Adrenal gland (tissue), 19 donors: ENCODE measurements at places on chromosomes 13 and 19. TPM values are rescaled to one million over a fixed set of nuclear protein-coding genes. Genes with fewer than 3 reads are reported as not detected.
A peak's percentile ranks its signal among the peaks of the same experiment; 100 is the strongest.

DNA sequence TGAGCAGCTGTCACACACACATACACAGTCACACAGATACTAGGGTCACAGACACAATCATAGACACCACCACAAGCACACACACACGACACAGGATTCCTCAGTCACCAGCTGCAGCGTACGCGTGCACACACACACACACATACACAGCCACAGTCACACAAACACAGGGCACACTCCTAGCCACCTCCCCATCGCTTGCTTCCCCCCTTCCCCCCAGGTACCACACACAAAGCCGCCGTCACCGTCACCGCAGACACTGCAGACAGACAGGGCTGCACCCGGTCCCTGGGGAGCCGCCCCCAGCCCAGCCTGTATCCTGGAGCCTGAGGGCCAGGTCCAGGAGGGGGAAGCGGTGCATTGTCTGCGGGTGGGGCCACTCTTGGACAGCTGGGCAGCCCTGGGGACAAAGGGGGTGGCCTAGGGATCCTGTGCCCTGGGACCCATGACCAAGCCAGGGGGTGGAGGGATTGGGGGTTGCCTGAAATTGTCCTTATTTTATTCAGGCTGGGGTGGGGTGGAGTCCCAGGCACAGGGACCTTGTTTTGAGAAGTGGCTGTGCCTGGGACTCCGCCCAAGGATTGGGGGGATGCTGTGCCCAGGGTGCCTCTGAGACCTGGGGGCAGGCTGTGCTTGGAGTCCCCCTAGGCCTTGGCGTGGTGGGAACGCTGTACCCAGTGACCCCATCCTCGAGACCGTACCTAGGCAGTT lies 957 bp downstream of the NUMBL start:
- DNase-seq, result no peak

- no peak for DNase-seq
Observed at GRCh38 chr19:37995346-37995745, 88.3 kb downstream of the SIPA1L3 start.

GRCh38 chr19:48716562-48717291 lies 2.8 kb downstream of the MAMSTR start:
- DNase-seq, result peak; percentile 65

GRCh38 chr19:49896863-49897621 lies at the start of gene IL4I1:
Gene IL4I1 (minus strand): TSS chr19:49896887. CDS start chr19:49896160, 727 bp downstream.
- no peak for DNase-seq

DNA sequence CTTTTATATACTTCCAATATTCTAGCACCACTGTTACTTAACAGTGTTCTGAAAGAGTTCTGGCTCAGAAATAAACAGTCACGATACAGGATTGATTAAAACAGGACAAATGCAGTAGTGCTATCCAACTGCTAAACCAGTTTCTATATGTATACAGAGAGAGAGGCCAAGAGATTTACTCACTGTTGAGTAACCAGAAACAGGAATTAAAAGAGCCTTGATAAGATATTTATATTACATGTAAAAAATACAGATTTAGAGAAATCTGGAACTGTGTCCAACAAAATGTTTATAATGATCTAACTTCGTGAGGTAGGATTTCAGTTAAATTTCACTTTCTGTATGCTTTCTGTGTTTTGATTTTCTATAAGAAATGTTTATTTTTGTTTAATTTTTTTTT lies 116.6 kb downstream of the CDK8 start:
- DNase-seq, result no peak

GRCh38 chr13:77391475-77391874 lies 64.6 kb upstream of the MYCBP2 start:
- no peak for DNase-seq

DNA sequence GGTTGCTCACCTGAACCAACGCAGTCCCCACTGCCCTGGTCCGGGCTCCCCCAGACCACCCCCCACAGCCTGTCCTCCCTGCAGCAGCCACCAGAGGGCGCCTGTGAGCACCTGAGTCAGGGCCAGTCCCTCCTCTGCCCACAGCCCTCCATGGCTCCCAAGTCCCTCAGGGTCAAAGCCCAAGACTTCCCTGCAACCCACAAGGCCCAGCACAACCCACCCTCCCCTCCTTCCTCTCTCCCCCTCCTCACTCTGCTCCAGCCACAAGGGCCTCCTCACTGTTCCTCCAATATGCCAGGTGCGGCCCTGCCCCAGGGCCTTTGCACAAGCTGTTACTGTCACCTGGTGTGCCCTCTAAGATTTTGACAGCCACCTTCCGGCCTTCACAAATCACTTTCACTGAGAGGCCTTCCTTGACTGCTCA lies 10.9 kb downstream of the GNA15 start:
- DNase-seq, result no peak

GRCh38 chr13:32443111-32443510 lies 15.2 kb upstream of the N4BP2L1 start:
- DNase-seq, result peak; percentile 10

DNA sequence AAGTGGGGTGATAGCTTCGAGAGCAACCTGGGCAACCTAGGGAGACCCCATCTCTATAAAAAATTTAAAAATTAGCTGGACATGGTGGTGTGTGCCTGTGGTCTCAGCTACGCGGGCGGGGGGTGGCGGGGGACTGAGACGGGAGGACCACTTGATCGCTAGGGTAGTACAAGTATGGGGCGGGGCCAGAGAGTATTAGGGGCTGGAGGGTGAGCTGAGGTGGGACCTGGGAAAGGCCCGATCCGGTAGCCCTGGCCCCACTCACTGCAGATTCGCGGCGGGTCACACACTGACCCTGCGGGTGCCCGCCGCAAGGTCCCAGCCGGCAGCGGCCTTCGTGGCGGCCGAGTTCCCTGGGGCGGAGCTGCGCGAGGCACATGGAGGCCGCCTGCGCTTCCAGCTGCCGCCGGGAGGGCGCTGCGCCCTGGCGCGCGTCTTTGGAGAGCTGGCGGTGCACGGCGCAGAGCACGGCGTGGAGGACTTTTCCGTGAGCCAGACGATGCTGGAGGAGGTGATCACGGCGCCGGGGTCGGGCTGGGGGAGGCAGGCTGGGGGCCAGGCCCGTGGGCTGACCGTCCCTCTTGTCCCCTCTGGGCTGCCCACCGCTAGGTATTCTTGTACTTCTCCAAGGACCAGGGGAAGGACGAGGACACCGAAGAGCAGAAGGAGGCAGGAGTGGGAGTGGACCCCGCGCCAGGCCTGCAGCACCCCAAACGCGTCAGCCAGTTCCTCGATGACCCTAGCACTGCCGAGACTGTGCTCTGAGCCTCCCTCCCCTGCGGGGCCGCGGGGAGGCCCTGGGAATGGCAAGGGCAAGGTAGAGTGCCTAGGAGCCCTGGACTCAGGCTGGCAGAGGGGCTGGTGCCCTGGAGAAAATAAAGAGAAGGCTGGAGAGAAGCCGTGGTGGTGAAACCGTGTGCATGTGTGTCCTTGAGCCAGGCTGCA lies 2.0 kb upstream of the ARHGAP45 start:
- DNase-seq, result peak; percentile 65

DNA sequence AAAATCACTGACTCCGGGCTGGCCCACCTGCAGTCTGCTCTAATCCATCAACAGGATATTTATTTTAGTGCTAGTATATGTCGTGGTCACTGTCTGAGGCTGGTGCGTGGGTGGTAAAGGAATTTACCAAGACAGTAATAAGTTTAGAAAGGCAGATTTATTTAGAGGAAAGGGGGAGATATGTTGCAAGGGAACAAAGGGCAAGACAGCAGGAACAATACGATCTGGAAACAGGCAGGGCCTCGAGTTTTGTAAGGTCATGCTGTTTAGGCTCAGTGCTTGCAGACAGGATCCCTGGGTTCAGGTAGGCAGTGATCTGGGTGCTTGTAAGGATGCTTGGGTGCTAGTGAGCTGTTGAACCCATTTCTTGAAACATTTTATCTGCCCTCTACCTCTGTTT lies 748.2 kb upstream of the SLITRK5 start:
- no peak for DNase-seq

DNA sequence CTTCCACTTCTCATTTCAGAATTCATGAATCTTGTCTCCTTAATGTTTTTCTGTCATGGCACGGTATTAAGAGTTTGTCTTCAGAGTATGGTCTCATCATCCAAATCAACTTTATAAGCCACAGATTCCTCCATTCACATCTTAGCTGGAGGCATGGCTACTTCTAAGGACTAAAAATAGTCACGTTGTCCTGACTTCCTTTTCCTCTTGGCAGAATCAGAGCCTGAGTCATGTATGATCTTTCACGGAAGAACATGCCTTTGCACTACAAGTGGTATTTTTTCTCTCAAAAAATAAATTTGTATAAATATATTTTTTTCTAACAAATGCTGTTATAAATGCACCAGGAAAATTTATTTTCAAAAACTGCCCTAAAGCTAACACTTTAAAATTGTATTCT lies 71.4 kb downstream of the ALOX5AP start:
- no peak for DNase-seq

GRCh38 chr19:2050349-2050990 lies 574 bp downstream of the MKNK2 start:
- peak; percentile 61 for DNase-seq

- no peak for DNase-seq
Observed at GRCh38 chr13:43472339-43472738, 314.4 kb downstream of the ENOX1 start.

GRCh38 chr13:71871844-71872243 lies 4.8 kb upstream of the DACH1 start:
- DNase-seq, result no peak

DNA sequence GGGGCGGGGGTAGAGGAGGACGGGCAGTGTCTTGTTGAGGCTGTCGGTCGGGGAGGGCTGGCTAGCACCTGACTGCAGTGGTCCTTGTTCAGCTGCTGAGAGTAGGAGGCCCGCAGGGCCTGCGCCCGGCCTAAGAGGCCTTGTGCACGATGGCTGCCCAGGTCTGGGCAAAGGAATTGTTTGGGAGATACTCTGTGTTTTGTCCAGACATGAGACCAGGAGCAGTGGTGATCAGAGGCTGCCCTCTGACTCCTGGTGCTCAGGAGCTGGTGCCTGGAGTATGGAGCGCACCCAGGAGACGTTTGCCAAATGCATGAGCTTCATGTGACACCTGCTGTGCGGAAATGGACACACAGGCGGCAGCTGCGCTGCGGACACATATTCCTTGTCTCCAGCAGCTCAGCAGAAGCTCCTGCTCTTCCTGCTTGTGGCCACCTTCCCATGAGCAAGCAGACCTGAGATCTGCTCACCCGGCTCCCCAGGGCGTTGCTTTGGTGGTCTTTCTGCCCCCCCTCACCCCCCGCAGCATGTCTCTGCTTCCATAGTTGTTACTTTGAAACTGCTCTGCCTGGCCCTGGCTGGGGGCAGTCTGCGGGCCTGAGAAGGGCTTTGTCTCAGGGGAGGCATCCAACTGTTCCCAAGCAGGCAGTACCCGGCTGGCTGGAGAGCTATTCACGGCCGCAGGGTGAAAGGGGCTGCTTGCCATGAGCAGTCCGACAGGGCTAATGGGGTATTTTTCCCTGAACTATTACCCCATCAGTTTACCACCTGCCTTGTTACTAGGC lies 163.9 kb downstream of the TEX29 start:
- DNase-seq, result no peak

- DNase-seq, result no peak
Observed at GRCh38 chr13:40994581-40995230, 24.4 kb downstream of the ELF1 start.

DNA sequence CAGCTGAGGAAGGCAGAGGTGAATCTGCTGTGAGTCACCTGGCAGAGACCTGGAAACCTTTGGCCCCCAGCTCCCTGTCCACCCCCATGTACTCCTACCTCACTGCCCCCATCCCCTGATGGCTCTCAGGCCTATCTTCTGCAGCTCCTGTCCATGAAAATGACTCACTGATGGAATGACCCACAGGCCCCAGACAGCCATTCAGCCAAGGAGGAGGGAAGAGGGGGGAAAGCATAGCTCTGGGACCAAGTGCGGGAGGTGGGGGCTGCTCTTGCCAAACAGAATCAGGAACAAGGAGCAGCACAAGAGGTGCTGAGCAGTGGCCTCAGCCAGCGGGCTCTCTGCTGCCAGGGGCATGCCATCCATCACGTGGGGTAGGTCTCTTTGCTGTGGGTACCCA lies 111.4 kb upstream of the C1QTNF9B start:
- DNase-seq, result no peak

DNA sequence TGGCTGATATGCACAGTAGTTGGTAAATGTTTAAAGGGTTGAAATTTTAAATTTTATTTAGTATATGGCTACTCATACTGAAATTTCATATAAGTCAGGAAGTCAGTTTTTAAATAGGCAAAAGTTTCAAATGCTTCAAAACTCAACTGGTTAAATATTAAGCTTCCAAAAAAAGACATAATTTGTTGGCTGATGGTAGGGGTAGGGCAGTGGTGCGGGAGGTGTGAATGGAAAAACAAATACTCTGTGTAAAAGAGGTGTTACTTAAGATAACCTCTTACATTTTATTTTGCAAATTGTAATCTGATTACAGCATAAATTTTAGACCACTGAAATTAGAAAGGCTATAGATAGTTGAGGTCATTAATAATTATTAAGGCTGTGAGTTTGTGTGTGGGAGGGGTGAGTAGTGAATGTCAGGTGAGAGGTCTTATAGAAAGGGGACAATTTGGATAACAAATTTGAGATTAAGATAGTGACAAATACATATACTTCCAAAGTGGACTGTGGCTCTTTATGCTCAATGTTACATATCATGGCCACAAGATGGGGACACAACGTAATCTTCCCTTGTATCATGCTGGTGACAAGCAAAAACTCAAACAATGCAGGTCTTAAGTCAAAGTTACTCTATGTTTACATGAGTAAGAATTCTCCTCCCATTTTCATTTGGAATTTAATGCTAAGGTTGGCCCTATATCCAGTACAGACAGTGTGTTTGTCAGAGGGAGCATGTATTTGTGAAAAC lies 36.6 kb upstream of the OXGR1 start:
- no peak for DNase-seq

DNA sequence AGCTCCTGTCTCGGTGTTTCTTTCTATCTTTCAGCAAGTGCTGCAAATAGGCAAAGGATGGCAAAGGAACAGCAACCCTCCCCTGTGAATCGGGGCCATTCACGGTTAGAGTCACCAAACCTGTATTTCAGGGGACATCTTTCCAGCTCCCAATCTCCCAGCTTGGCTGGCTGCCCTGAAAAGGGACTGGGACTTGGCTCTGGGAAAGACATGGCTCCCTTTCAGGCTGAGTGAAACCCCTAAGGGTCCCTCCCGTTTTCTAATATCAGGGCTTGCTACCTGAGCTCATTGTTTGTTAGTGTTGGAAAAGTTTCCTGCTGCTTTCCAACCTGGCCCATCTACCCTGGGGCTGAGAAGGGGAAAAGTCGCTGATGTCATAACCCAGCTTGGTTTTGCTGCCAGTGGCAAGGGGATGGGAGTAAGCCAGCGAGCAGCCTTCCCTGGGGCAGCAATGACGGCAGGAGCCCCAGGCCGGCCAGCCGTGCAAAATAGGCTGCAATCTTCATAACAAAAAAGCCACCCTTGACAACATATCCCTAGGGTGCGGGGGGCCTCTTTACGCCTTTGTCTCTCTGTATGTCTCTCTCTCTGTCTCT lies 29.9 kb downstream of the SERP2 start:
- DNase-seq, result no peak

GRCh38 chr19:35081201-35081600 lies 34.4 kb upstream of the FXYD3 start:
- DNase-seq, result peak; percentile 34

Gene CYP4F8
- total RNA-seq, result not detected

Gene ZNF799
- 5.2 TPM for total RNA-seq

Gene SMIM44
- total RNA-seq, result not detected

Gene RNF225
- not detected for total RNA-seq
